ENCODE measurements at places on chromosomes 4 and X.
A peak's percentile ranks its signal among the peaks of the same experiment; 100 is the strongest.

DNA sequence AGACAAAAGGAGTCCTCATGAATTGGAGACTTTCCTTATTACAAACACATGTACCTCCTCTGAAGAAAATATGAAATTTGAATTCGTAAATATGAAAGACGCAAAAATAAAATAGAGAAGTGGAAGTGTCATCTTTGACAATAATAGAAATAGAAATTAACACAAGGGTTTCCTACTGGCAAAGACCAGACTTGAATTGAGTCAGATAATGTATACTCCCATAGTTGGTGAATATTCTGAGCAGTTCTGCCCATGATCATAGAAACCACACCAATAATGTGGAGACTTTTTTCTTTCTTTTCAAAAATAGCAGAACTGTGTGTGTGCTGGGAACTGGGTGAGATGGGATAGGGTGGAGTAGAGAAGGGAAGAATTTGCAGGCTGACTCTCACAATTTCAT, 277.7 kb upstream of the TET2 start:
- H3K27ac ChIP-seq: no peak overlapping the region
- DNase-seq: no peak
- H3K4me1 ChIP-seq: no peaks in the 10 kb centered on the region
- no peak overlapping the region for H3K4me3 ChIP-seq

DNA sequence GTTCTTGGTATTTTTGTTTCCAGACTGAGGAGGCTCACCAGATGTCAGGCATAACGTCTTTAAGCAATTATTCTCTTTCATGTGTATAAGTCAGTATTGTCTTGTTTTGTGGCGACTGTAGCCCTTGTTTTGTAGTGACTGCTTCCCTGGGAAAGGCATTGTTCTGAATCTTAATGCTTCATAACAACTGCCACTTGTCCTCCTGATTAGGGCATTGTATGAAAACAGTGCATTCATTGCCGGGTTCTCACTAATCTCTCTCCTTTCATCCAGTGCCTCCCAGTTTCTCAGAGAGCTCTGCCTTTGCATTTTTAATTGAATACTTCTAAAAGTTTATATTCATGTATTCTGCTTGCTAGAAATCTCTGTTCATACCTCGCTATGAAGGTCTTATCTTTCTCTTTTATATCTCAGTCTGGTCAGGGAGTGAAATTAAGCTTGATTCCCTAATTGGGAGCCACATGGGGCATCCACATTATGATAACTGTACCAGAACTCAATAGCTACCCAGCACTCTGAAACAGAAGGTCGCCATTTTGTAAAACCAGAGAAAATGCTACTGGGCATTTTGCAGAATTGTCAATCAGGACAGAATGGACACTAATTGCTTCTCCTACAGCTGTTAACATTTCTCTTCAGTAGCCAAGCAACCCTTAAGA, 149.8 kb downstream of the GBA3 start:
- H3K36me3 ChIP-seq: no peaks in the 10 kb centered on the region
- H3K27ac ChIP-seq: no peak overlapping the region
- H3K4me1 ChIP-seq: no peaks in the 10 kb centered on the region
- no peak overlapping the region for H3K4me3 ChIP-seq
- no peak for DNase-seq
- H3K27me3 ChIP-seq: no peaks in the 10 kb centered on the region

- no peak for DNase-seq
- no peak overlapping the region for H3K27ac ChIP-seq
- H3K36me3 ChIP-seq: no peaks in the 10 kb centered on the region
- peaks cover 36% of the 10 kb centered on the region for H3K27me3 ChIP-seq
- H3K4me1 ChIP-seq: no peaks in the 10 kb centered on the region
- no peak overlapping the region for H3K4me3 ChIP-seq
These were observed 669 bp downstream of the OTOP1 start for GRCh38 chr4:4225915-4226605.

DNA sequence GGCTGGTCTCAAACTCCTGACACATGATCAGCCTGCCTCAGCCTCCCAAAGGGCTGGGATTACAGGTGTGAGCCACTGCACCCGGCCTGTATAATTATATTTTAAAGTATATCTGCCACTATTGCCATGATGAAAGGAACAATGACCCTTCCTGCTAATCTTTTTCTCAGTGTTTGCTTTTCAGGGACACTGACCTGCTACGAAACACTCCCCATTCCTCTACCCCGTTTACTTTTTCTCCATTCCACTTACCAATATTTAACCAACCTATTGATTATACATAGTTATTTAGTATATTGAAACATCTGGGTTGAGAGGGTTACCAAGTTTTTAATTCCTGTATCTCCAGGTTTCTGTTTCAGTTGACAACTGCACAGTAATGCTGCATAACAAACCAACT, 331.9 kb upstream of the NDST3 start:
- no peak for DNase-seq
- no peaks in the 10 kb centered on the region for H3K36me3 ChIP-seq
- no peak overlapping the region for H3K4me3 ChIP-seq

- H3K36me3 ChIP-seq: no peaks in the 10 kb centered on the region
- H3K27me3 ChIP-seq: no peaks in the 10 kb centered on the region
- DNase-seq: no peak
These were observed 122.8 kb downstream of the DIPK2B start for GRCh38 chrX:45077748-45078424.

DNA sequence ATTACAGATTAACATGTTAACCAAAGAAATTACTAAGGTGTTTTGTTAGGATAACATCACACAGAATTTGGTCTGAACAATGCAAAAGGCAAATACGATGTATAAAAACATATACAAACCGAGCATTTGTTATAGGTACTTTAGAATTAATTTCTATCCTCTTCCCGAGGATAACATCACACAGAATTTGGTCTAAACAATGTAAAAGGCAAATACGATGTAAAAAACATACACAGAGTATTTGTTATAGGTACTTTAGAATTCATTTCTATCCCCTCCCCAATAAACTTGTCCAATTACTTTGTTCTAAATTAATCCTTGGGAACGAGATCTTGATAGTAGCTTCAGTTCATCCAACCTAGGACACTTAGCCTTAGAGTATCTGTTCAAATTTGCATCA, 7.6 kb downstream of the HNRNPDL start:
- no peak overlapping the region for H3K27ac ChIP-seq
- peaks cover 41% of the 10 kb centered on the region for H3K4me1 ChIP-seq
- peaks cover 37% of the 10 kb centered on the region for H3K36me3 ChIP-seq

DNA sequence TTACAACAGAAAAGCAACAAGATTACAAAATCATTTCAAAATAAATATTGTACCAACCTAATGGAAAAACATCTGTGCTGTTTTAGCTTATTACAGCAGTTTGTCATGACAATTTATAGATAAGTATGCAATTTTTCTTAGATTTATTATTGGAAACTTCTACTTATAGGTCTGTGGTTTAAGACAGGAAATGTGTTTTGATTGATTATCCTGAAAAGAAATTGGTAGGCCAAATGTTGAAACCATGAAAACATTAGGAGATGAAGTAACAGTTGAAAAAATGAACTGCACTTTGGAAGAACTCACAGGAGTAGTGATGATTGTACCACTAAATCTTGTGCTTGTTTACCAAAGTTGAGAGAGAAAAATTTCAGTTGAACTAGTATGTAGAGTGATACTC, 162.2 kb upstream of the GIMD1 start:
- H3K4me1 ChIP-seq: no peaks in the 10 kb centered on the region
- H3K27me3 ChIP-seq: no peaks in the 10 kb centered on the region
- H3K27ac ChIP-seq: no peak overlapping the region

DNA sequence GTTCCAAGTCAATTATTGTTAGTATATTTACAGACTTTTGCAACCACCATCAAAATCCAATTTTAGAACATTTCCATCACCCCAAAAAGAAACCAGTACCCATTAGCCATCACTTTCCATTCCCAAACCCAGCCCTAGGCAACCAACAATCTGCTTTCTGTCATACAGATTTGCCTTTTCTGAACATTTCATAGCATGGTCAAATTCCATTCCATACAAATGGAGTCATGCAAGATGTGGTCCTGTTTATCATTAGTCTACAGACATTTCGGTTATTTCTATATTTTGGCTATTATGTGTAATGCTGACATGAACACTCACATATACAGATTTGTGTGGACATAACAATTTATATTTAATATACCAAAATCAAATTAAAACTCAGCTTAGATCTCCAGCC, 508.7 kb downstream of the ZNF674 start:
- DNase-seq: no peak
- H3K4me3 ChIP-seq: no peak overlapping the region
- no peaks in the 10 kb centered on the region for H3K27me3 ChIP-seq
- no peaks in the 10 kb centered on the region for H3K36me3 ChIP-seq
- no peaks in the 10 kb centered on the region for H3K4me1 ChIP-seq

- no peak overlapping the region for H3K4me3 ChIP-seq
- no peak overlapping the region for H3K27ac ChIP-seq
- H3K27me3 ChIP-seq: no peaks in the 10 kb centered on the region
These were observed 161.1 kb upstream of the TLL1 start for GRCh38 chr4:165711912-165712311.

DNA sequence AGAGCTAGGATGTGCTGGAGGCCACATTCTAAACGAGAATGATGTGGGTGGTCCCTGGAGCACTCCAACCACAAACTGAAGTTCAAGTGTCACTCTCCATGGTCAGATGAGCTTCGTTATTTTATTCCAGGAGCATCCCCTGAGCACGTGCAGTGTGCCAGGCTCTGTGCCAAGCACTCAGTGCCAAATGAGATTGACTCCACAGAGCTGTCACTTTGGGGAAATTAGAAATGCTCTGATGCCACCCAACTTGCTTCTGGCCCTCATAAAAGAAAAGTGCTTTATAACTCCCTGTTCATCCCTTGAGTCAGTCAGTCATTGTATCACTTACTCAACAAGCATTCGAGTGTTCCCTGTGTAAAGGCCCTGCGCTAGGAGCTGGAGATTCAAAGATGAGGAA, 91.2 kb downstream of the RTL5 start:
- no peak for DNase-seq
- H3K27me3 ChIP-seq: peaks cover 5% of the 10 kb centered on the region
- H3K4me3 ChIP-seq: no peak overlapping the region
- H3K36me3 ChIP-seq: no peaks in the 10 kb centered on the region

DNA sequence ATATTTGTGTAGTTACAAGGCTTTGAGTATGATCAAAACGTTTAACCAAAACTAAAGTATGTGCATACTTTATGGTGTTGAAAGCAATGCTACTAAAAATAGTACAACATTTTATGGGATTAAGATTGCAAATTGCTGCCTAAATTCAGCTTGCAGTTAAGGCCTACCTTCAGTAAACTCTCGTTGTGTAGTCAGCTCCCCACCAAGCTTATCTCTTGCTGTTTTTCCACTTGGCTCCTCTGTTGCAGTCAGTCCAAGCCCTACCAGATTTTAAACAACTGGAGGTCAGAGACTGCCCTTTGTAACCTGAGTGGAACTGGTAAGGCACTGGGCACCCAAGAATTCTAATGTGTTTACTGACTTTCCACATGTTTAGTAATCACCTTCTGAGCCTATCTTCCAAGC, 25.7 kb downstream of the AFF1 start:
- H3K36me3 ChIP-seq: no peaks in the 10 kb centered on the region
- peaks cover 27% of the 10 kb centered on the region for H3K4me1 ChIP-seq
- peak overlapping the region; percentile 14 for H3K27ac ChIP-seq
- no peaks in the 10 kb centered on the region for H3K27me3 ChIP-seq

DNA sequence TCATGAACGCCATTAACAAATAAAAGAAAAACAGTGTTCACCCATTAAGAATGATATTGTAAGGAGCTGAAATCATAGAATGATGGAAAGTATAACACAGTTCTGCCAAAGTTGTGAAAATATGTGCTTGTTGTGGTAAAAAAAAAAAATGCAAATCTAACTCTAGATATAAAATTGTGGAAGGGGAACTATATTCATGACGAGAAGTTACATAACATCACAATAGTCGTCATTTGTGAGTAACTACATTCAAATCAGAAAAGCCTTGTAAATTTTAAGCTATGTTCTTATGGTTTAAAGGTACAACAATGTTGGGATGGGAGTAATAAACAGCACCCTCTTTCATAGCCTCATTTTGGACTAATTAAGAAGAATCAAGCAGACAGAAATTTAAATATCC, 57.6 kb upstream of the PRDM8 start:
- peaks cover 36% of the 10 kb centered on the region for H3K4me1 ChIP-seq
- no peak for DNase-seq
- H3K27ac ChIP-seq: no peak overlapping the region
- no peaks in the 10 kb centered on the region for H3K27me3 ChIP-seq
- no peak overlapping the region for H3K4me3 ChIP-seq

DNA sequence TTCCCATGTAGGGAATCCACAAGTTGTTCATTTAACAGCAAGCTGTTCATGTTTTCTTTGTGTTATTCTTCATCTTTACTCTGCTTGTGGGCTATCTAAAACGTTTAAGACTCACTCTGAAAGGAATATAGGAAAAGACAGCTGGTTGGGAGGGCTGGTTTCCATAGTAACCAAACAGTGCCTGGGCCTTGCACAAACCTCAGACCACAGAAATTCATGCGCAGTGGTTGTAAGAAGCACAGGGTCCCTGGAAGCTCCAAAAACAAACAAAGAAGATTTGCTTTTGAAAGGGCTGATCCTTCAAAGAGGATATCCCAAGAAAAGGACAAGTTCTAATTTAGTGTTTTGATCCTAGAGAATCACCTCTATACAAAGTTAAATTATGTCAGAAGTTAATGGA, 7.8 kb downstream of the SERTM2 start:
- DNase-seq: no peak
- no peaks in the 10 kb centered on the region for H3K27me3 ChIP-seq
- no peak overlapping the region for H3K4me3 ChIP-seq
- no peak overlapping the region for H3K27ac ChIP-seq
- no peaks in the 10 kb centered on the region for H3K36me3 ChIP-seq
- H3K4me1 ChIP-seq: no peaks in the 10 kb centered on the region

- H3K27me3 ChIP-seq: no peaks in the 10 kb centered on the region
- no peak for DNase-seq
- H3K4me3 ChIP-seq: no peak overlapping the region
- H3K36me3 ChIP-seq: no peaks in the 10 kb centered on the region
These were observed 32.7 kb upstream of the TCEANC start for GRCh38 chrX:13620207-13620606.

DNA sequence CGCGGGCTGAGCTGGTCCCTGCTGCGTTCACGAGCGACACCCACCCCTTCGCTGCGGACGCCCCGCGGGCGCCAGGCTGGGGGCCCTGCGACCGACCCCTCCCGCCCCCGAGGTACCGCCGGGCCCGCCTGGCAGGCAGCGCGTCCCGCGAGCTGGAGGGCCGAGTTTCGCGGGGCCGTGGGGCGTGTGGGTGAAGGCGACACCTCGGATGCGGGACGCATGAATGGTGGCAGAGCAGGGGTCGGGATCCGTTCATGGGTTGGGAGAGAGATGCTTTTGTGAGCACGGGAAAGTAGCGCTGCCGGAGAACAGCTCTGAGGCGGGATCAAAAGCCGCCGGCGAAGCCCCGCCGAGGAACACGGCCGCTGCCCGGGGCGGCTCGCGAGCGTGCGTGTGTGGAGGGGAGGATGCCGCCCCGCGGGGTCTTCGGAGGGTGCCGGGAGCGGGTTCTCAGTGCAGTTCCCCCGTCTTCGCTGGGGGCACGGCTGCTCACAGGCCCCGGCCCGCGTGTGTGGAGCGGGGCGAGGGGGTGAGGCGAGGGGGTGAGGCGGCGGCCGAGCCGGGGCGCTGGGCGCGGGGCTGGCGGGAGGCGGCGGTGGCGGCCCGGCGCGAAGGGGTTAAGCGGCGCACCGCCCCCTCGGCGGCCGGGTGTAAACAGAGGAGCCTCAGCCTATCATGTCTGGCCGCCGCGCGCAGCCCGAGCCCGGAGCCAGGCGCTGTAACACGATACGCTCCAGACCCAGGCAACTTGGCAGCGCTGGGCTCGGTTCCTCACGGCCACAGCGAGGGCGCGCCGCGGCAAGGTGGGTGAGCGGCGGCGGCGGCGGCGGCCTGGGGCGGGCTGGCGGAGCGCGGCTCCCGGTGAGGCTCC, 205.3 kb downstream of the TENM3 start:
- H3K4me3 ChIP-seq: no peak overlapping the region
- no peak for DNase-seq
- H3K36me3 ChIP-seq: no peaks in the 10 kb centered on the region
- no peaks in the 10 kb centered on the region for H3K27me3 ChIP-seq
